ENCODE measurements at places on chromosomes 6 and 20. TPM values are rescaled to one million over a fixed set of nuclear protein-coding genes. Genes with fewer than 3 reads are reported as not detected.

DNA sequence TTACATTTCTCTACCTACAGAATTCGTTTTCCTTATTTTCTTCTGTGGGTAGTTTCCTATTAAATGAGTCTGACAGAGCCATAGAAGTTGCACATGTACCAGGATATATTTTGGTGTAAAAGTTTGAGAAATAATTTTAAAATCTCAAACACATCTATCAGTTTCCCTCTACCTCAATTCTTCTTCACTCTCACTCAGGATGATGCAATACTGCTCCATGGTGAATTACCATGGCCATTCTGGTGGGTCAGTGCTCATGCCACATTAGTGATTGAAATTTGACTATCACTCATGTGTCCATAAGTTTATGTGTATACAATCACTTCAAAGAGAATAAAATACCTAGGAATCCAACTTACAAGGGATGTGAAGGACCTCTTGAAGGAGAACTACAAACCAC is 151.7 kb downstream of the ARHGAP18 start:
- H3K27ac ChIP-seq: no peak overlapping the region
- no peaks in the 10 kb centered on the region for H3K4me1 ChIP-seq
- no peak for DNase-seq
- no peaks in the 10 kb centered on the region for H3K27me3 ChIP-seq
- no peak overlapping the region for H3K4me3 ChIP-seq

DNA sequence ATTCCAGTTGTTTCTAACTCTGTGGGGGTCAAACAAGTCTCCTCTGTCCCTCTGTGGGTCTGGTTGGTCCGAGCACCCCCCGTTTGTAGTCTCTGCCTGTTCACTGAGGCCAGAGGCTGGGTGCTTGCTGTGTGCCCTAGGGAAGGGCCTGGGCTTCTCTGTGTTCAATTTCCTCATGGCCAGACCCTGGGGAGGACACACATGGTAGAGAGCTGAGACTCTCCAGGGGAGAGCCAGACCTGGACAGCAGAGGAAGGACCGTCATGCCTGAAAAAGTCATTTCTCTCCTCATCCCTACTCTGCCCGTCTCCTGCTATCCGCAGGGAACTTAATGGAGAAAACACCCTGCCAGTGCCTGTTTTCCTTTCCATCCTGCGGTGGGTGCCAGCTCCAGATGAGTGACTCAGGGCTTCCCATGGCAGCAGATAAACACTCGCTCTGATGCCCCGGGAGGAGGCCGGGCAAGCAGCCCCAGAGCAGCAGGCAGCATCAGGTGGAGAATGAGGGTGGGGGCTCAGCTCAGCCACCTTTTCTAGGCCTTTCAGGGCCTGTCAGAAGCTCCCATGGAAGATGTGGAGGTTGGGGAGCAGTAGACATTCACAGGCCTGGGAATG is 51.9 kb downstream of the SNAI1 start:
- H3K4me1 ChIP-seq: no peaks in the 10 kb centered on the region
- no peak overlapping the region for H3K27ac ChIP-seq
- DNase-seq: no peak
- H3K4me3 ChIP-seq: no peak overlapping the region

- H3K4me1 ChIP-seq: peaks cover 47% of the 10 kb centered on the region
- no peaks in the 10 kb centered on the region for H3K27me3 ChIP-seq
Measured at GRCh38 chr6:158688860-158689259, 39.0 kb downstream of the SYTL3 start.

- no peaks in the 10 kb centered on the region for H3K36me3 ChIP-seq
- H3K4me3 ChIP-seq: no peak overlapping the region
- no peak for DNase-seq
- no peak overlapping the region for H3K27ac ChIP-seq
- peaks cover 28% of the 10 kb centered on the region for H3K4me1 ChIP-seq
Measured at GRCh38 chr20:2888224-2888955, 15.1 kb downstream of the PTPRA start.

CCM2L gene
- not detected for total RNA-seq

Data from CD8-positive, alpha-beta memory T cell (primary cell).